ENCODE measurements at places on chromosomes 2 and 18.
A peak's percentile ranks its signal among the peaks of the same experiment; 100 is the strongest.

DNA sequence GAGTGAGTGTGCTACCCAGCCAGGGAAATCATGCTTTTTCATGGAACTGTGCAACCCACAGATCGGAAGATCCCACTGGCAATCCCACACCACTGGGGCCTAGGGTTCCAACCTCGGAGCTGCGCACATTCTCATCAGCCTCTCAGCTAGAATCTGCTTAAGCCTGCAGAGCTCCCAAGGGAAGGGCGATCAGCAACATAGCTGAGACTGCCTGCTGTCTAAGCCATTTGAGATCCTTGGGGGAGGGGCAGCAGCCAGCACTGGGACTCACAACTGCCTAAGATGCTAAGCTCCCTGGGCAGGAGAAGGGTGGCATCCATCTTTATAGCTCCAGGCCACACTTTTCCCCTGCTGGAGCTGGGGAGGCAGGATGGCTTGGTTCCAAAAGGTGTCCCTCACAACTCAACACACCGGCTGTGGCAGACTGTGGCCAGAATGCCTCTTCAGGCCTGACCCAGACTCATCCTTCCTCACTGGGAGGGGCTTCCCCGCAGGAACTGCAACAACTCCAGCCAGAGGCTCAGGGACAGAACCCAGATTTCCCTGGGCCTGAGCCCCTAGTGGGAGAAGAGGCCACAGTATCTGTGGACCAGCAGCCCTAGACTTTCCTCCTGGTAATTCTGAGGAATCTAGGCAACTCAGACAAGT, 1133.3 kb upstream of the PIK3C3 start:
- no peak for DNase-seq

DNA sequence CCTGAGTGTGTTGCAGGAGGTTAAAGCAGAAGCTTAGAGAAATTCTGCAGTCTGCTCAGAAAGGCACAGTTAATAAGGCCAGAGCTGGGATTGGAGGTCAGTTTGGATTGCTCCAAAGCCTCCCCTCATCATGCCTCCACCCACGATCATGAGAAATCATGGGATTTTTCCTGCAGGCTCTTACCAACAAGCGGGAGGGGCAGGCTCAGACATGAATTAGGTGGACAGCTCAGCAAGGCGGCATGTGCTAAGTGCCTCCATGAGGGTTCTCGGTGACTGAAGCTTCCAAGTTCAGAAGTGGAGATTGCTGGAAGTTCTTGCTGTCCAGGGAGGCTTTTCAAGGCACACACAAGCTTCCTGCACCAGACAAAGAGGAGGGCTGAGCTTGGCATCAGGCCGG, 163.8 kb downstream of the SETBP1 start:
- DNase-seq = no peak

DNA sequence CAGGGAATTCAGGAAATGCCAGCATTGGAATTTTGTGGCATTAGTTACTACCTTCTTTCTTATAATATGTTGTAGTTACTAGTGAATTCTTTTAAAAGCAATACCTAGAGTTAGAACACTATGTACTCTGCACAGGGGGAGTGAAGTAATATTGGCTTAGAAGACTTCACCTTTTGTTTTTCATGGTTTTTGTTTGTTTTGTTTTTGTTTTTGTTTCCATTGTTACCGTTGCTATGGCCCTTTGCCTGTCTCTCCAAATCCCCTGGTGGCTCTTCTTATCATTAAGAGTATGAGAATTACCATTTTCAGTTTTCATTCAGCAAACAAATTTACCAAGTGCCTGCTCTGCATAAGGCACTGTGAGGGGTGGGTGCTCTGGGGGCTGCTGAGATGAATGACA, 160.1 kb downstream of the HAUS1 start:
- DNase-seq = no peak

GRCh38 chr2:197322724-197323720, 12.4 kb upstream of the ANKRD44 start:
- no peak for DNase-seq

- no peak for DNase-seq
These were observed 401.6 kb upstream of the FSIP2 start for GRCh38 chr2:185337033-185337432.

DNA sequence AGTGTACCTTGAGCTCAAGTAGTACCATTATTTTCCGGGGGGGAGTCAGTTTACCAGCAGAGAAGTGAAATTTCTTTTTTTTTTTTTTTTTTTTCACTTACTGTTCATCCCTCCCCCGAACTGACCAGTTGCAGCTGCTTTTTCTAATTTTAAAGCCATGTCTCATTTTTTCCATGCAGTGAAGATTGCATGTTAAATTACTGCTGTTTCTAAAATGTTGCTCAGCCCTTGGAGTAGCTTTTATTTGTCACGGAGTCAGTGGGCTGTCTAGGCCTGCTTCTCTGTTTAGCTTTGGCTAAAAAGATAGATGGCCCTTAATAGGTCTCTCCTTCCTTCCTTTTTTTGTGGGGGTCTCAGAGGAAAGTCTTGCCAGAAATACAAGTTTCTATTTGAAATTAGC, 70.2 kb downstream of the NGEF start:
- no peak for DNase-seq

GRCh38 chr2:72937356-72937669, 20.0 kb downstream of the EMX1 start:
- no peak for DNase-seq

GRCh38 chr2:240232961-240233884, 92.8 kb upstream of the OTOS start:
- peak; percentile 49 for DNase-seq

- no peak for DNase-seq
These were observed 57.3 kb downstream of the SLC8A1 start for GRCh38 chr2:40394597-40394996.

DNA sequence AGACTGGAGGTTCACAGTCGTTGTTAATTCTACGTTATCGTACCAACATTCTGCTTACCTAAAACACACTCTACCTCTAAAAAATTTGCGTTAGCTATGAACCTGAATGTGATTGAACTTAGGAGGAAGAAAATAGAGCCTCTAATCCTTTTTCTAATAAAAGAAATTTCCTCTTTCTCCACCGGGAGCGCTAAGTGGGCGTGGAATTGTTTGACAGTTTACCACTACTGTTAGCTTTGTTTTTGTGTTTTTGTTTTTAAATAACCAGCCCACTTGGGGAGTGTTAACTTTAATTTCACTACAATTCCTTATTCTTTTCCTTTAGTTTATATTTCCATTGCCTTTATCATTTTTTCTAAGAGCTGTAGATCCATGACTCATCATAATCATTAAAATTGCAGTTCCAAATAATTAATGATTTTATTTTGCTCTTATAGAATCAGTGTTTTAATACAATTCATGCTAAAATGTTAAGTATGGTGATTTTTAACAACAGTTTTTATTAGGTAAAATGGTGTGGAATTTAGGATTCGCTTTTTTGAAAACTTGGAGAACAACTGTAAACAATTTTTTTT, 55.0 kb upstream of the ITM2C start:
- DNase-seq = no peak

- no peak for DNase-seq
These were observed 292.4 kb downstream of the SS18 start for GRCh38 chr18:25798046-25798445.

GRCh38 chr2:120472891-120473309, 127.0 kb downstream of the INHBB start:
- no peak for DNase-seq

DNA sequence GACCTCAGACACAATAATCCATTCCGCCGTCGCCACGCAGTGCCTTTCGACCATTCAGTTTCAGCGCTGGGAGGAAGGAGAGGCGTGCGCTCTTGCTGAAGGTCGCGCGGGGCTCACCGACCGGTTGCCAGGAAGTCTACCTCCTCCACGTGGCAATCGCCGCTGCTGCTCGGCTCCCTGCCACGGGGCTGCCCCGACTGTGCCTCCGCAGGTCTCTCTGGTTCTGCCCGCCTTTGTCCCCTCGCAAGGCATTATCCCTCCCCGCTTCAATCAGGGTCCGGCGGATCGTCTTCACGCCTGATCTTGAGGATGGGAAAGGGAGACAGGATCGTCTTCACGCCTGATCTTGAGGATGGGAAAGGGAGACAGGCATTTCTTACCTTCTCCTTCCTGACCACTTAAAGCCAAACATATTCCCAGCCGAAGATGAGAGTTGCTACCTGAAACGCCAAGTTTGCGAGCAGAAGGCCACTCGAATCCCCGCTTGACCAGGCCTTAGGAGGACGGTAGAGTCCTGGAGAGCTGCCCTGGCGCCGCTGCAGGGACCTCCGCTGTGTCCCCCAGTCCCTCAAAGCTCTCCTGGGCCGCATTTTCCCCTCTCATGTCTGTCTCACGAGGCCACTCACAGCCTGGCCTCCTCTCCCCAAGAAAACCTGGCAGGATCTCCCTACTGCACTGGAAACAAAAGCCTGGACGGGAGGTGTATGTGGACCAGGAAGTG, 4.3 kb upstream of the GPR45 start:
- DNase-seq = no peak

- no peak for DNase-seq
These were observed 68.7 kb upstream of the SPRED2 start for GRCh38 chr2:65501074-65501473.

DNA sequence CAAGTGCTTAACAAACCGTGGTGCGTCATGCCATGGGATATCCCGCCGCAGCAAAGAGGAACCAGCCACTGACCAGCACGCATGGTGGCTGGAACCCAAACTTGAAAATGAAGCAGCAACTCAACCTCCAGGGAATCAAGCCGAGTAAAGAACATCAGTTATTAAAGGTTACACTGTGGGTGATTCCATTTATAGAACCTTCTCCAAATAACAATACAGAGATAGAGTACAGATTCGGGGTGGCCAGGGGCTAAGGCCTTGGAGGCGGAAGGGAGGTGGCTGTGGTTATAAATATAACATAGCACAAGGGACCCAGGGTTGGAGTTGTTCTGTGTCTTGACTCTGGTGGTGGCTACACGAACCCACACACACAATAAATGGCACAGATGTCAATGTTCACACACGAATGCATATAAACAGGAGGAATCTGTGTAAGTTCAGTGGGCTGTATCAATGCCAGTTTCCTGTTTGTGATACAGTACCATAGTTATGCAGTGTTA, 123.1 kb downstream of the EIPR1 start:
- DNase-seq = no peak

DNA sequence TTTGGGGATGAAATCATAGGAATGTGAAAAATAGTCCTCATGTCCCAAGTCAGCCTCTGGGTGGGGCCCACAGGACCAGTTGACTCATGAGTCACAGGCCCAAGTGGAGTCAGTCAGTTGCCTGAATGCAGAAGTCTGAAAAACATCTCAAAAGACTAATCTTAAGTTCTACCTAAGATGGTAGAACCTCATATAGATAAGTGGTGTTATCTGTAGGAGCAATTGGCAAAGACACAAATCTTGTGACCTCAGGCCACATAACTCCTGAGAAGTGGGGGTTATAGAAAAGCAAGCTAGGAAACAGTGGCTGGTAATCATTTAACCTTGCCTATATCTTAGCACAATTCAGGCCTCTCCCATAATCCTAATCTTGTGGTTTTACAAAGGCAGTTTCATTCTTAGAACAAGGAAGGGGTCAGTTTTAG, 257.1 kb upstream of the SPOPL start:
- no peak for DNase-seq

DNA sequence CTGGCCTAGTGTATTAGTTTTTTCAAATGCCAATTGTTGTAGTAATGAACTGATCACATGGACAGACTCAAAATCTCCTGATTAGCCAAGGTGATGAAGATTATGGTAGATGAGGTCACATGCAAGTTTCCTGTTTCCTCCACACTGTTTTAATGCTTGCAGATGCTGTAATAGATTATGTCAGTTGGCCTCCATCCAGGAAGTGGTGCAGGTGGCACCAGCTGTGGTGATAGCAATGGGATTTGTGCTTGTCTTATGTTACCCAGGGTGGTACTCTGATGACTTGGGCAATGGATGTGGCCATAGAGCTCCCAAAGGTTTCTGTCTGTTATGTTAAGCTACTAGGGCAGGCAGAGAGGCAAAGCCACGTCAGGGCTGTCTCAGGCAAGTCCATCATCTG, 332.9 kb upstream of the DDX18 start:
- no peak for DNase-seq

GRCh38 chr2:109087055-109087663, 41.8 kb upstream of the SH3RF3 start:
- DNase-seq = no peak

Data from GM19239 (cell line).